ENCODE measurements at places on chromosomes 6 and 20.

- DNase-seq: no peak
Measured at GRCh38 chr20:33008336-33009213, 1.1 kb downstream of the BPIFB2 start.

DNA sequence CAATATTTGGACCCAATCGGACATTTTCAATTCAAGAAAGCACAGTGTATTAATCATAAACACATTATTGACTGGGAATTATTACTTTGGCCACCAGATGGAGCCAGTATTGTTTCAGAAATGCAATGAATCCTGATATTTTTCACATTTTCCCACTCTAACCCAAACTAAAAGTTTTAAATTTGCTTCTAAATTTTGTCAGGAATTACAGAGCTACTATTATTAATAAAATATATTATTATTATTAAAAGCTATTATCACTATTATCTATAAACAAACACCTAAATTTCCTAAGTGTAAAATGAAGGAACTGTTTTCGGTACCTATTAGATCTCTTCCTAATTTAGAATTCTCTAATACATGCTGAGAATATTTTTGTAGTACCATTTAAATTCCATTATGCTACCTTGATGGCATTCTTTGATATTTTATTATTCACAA is 245.3 kb downstream of the OGFRL1 start:
- no peak for DNase-seq

GRCh38 chr6:100078509-100078908 is 84.5 kb upstream of the MCHR2 start:
- no peak for DNase-seq

GRCh38 chr20:32967961-32968457 is 36.2 kb downstream of the SUN5 start:
- no peak for DNase-seq

- no peak for DNase-seq
Measured at GRCh38 chr6:72446430-72446829, 175.4 kb upstream of the KCNQ5 start.

GRCh38 chr6:136586295-136586694 is 36.1 kb upstream of the MAP7 start:
- DNase-seq: no peak
